ENCODE measurements at places on chromosomes 11 and 22.
A peak's percentile ranks its signal among the peaks of the same experiment; 100 is the strongest.

GRCh38 chr22:34592123-34592740, 473.7 kb upstream of the ISX start:
- DNase-seq = no peak

GRCh38 chr22:35299217-35299672, 449 bp upstream of the TOM1 start:
- DNase-seq = no peak

- DNase-seq = peak; percentile 74
Measured at GRCh38 chr11:123519055-123519796, 89.2 kb downstream of the GRAMD1B start.

GRCh38 chr11:6300325-6300724, 20.0 kb downstream of the CAVIN3 start:
- DNase-seq = no peak

DNA sequence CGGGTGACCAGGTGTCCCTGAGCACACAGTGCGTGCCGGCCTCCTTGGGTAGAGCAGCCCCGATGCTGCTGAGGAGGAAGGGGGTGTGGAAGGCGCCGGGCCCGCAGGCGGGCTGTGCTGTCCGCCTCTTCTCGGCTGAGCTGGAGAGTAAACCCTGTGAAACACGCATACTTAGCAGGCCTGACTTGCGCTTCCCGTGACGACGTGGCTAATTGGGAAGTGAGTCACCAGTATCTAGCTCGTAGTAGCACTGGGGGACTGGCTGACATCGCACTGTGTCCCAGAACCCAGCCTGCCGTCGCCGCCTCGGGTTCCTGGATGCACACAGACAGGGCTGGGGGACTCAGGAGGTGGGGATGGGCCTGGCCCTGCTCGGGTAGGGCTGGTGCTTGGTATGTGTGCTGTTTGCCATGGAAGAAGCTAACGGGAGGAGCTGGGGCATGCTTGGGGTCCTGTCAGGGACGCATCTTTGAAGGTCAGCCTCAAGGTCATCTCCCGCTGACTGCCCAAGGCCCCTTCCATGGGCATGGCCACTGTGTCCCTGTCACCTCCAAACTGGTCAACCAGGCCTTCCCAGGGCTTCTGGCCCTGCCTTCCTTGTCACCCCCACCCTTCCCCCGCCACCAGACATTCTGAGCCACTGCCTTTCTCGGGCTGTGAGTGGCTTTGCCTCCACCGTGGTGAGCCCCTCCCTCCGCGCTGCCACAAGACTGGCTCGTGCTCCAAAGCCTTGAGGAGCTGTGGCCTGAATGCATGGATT, 1327.0 kb downstream of the BRD1 start:
- no peak for DNase-seq

GRCh38 chr11:88335284-88335683, 2.3 kb downstream of the CTSC start:
- no peak for DNase-seq
